ENCODE measurements at places on chromosomes 4 and X.

- DNase-seq = no peak
Measured at GRCh38 chr4:108592674-108592986, 27.7 kb upstream of the RPL34 start.

DNA sequence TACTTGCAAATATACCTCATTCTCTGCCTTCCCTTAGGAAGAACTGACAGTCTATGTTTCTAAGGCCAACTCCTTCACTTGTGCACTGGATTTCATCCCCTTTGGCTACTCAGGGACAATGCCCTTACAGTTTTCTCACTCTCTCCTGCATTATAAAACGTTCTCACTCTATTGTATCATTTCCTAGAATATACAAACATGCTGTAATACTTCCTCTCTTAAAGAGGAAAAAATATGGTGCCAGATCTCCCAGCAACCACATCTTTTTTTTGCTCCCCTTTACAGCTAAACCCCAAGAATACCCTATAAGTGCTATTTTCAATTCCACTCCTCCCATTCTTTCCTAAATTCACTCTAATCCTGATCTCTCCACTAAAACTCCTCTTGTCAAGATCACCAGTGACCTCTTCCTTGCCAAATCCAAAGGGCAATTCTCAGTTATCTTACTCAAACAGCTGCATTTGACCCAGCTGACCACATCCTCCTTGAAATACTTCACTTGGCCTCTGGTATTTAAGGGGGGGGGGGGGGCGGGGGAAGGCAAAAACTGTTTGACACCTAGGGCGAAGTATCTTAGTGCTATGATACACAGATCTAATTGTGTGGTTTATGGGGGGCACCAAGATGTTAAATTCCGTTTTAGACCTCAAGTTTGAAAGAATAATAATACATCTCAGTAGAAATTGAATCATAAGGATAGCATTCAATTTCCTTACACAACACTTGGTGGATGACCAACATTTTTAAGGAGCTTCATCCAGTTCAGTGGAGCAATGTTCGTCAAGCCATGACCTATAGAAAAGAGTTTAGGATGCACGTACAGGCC, 1.6 kb downstream of the RCHY1 start:
- DNase-seq = peak; percentile 32

GRCh38 chrX:22135994-22136684, 104.0 kb downstream of the PHEX start:
- peak; percentile 61 for DNase-seq

DNA sequence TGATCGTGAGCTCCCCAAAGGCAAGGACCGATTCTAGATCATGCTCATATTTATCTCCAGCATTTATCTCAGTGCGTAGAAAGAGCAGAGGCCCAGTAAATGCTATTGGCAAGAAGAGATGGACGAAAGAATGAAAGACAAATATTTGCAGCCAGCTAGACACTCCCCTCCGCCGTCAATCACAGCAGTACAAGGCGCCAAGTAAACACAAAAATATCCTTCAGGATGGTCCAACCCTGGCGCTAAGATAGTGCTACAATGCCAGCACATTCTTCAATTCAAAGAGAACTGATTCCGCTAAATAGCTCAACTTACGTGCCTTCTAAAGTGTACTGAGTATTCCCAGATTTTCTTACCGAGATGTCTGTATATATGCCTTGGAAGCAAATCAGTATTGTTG, 114.5 kb downstream of the DDX53 start:
- DNase-seq = peak; percentile 41

GRCh38 chr4:153265306-153266047, 61.2 kb downstream of the TRIM2 start:
- DNase-seq = no peak

DNA sequence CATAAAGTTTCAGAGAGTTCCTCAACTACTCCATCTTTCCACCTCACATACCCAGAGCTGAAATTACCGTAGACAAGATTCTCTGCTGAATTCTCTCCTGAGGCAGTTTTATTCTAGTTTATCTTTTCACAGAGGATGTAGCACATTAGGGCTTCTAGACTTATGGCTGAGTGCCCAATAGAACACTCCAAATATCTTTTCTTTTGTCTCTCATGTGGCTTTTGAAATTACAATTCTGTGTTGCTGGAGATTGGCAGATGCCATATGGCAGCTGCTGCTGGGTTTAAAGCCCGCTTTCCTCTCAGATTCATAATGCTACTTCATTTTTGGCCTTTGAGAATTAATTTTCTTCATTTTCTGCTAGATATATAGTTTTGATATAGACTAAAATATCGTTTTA, 107.6 kb upstream of the BANK1 start:
- DNase-seq = peak; percentile 30

GRCh38 chrX:116726806-116727205, 264.0 kb upstream of the CT83 start:
- no peak for DNase-seq

GRCh38 chr4:154305616-154306015, 186.0 kb downstream of the DCHS2 start:
- DNase-seq = peak; percentile 9

DNA sequence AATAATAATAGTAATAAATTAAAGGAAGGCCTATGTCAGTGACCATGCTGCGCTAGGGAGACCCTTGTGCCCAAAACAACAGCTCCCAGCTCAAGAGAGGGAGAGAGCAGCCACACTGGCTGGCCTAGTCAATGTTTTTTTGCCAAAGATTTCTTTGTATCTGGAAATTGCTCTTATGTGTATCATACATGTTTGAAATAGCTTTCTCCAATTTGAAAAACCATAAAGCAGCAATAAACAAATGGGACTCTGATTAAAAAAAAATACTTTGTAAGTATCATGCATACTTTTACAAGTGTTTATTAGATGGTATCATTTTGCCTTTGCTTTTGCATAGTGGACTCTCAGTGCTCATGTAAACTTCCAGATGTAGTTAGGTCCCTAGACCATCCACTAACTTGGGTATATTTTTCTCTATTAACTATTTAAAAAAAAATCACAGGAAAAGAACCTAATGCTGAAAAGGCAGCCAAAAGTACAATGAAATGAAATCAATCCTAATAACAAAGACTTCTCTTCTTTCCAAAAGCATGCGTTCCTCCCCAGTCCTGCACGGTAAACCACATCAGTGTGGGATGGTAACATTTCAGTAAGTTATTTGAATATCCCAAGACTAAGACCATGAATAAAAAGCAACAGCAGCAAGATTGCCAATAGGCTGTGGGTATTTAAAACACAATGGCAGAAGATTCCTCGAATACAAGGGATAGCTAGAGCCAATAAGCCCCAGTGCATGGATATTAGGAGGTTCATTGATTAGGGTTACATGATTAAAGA, 117.6 kb downstream of the PALLD start:
- DNase-seq = no peak

GRCh38 chrX:110159865-110160264, 157.0 kb downstream of the TMEM164 start:
- no peak for DNase-seq

DNA sequence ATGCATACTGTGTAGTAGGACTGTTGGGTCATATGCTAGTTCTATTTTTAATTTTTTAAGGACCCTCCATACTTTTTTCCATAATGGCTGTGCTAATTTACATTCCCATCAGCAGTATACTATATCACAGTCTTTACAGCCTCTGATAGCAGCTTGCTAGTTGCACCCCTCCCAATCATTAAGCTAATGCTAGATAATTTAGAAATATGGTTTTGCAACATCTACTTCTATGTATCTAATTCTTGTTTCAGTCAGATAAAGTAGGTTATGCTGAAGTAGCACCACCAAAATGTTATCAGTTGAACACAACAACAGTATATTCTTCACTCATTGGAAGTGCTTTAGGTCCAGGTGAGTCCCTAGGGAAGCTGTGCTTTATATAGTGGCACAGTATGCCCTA, 522.7 kb upstream of the HTR2C start:
- DNase-seq = no peak
